ENCODE measurements at places on chromosomes 1 and 21. TPM values are rescaled to one million over a fixed set of nuclear protein-coding genes. Genes with fewer than 3 reads are reported as not detected.

GRCh38 chr21:42666925-42667324, 13.5 kb downstream of the PDE9A start:
- no peak for DNase-seq

GSTM2 gene
- 15.1 TPM for total RNA-seq

GRCh38 chr1:41487126-41488039, 2.9 kb upstream of the EDN2 start:
- DNase-seq = no peak

SPRR3 gene
- total RNA-seq = not detected

DNA sequence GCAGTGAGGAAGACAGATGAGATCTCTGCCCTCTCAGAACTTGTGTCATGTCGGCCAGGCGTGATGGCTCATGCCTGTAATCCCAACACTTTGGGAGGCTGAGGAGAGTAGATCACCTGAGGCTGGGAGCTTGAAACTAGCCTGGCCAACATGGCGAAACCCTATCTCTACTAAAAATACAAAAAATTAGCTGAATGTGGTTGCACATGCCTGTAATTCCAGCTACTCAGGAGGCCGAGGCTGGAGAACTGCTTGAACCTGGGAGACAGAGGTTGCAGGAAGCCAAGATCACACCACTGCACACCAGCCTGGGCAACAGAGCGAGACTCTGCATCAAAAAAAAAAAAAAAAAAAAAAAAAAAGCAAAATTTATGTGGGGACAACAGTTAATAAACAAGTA, 40.9 kb upstream of the RALGPS2 start:
- DNase-seq = no peak

DNA sequence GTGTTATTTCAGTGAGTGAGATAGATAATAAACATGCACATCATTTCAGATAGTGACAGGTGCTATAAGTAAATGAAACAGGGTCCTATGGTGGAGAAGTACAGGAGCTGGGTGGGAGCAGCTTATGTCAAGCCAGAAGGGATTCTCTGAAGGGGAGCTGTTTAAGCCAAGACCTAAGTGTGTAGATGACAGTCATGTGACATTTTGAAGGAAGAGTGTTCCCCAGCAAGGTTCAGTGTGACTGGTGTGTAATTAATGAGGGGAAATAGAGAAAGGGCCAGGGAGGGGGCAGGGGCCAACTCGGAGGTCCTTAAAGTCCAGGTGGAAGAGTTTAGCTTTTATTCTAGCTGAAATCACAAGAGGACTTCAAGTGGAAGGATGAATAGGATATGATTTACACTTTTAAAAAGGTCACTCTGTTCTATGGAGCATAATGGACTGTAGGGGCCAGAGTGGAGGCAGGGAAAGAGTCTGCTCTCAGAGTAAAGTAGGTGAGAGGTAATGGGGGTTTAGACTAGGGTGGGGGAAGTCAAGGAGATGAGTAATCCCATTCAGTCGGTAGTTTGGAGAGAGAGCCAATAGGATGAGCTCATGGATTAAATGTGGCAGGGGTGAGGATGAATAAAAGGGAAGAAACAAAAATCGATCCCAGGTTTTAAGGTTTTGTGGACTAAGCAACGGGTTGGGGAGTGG, 243.1 kb downstream of the CACNA1E start:
- no peak for DNase-seq

- no peak for DNase-seq
Observed at GRCh38 chr1:72284348-72285073, 2.2 kb upstream of the NEGR1 start.

GRCh38 chr1:201756406-201756805, 72.6 kb upstream of the IPO9 start:
- no peak for DNase-seq

- DNase-seq = no peak
Observed at GRCh38 chr1:100028765-100029164, 59.0 kb downstream of the SLC35A3 start.

MYOC gene
- total RNA-seq = not detected

- DNase-seq = no peak
Observed at GRCh38 chr1:234398849-234399381, 25.7 kb downstream of the COA6 start.

Measured in liver (tissue), 10 donors.